ENCODE measurements at places on chromosomes 2 and 18. TPM values are rescaled to one million over a fixed set of nuclear protein-coding genes. Genes with fewer than 3 reads are reported as not detected.
A peak's percentile ranks its signal among the peaks of the same experiment; 100 is the strongest.

Gene NIFK
- 105 TPM for total RNA-seq

Gene MYCN
- total RNA-seq, result not detected

Gene DPP4
- total RNA-seq, result 57.2 TPM

Gene MTA3
- total RNA-seq, result 48.8 TPM

Gene ALKAL2
- 0.22 TPM for total RNA-seq

Gene LBX2
- 4.0 TPM for total RNA-seq

Gene MTCL1
- 3.1 TPM for total RNA-seq

GRCh38 chr2:60873381-60873780 is 8.0 kb upstream of the REL start:
- H3K27ac ChIP-seq, result no peak overlapping the region
- no peaks in the 10 kb centered on the region for H3K27me3 ChIP-seq
- H3K4me3 ChIP-seq, result no peak overlapping the region
- no peaks in the 10 kb centered on the region for H3K36me3 ChIP-seq

- DNase-seq, result peak; percentile 26
- no peak overlapping the region for H3K27ac ChIP-seq
- peaks cover 4% of the 10 kb centered on the region for H3K27me3 ChIP-seq
- no peak overlapping the region for H3K4me3 ChIP-seq
Measured at GRCh38 chr2:119126650-119127049, 31.9 kb downstream of the C1QL2 start.

DNA sequence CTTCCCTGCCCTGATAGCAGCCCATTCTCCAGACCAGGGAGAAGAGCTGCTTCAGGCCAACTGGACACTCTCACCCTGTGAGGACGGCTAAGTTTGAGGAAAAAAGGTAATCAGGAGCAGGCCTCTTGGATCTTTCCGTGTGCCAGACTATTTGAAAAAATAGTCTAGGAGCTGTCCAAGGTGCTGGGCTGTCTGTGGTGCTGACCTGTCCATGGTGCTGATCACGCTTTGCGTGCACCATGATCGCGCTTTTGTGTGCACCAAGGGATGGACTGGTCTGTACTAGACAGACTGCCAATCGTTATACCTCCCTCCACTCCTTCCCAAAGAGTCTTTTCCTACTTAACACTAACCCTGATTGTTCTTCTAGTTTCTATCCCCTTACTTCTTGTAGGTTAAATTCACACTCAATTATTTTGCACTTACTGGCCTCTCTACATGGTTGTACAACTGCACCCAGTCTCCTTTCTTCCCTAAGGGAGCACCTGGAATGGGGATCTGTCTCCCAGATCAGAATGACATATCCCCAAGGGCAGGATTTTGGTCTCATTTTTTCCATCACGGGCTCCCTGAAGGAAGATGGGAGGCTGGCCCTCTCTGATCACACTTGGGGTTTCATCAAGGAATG is 295.4 kb downstream of the CELF4 start:
- H3K4me3 ChIP-seq, result no peak overlapping the region
- H3K27me3 ChIP-seq, result no peaks in the 10 kb centered on the region
- no peaks in the 10 kb centered on the region for H3K4me1 ChIP-seq
- no peaks in the 10 kb centered on the region for H3K36me3 ChIP-seq
- peak; percentile 21 for DNase-seq
- H3K27ac ChIP-seq, result no peak overlapping the region

- H3K4me3 ChIP-seq, result no peak overlapping the region
- no peaks in the 10 kb centered on the region for H3K36me3 ChIP-seq
- H3K27ac ChIP-seq, result no peak overlapping the region
- no peak for DNase-seq
Measured at GRCh38 chr2:203583701-203584100, 48.6 kb upstream of the RAPH1 start.

GRCh38 chr2:237202288-237203030 is 116.8 kb downstream of the COPS8 start:
- no peak for DNase-seq
- no peak overlapping the region for H3K27ac ChIP-seq
- H3K36me3 ChIP-seq, result no peaks in the 10 kb centered on the region
- H3K4me1 ChIP-seq, result peaks cover 12% of the 10 kb centered on the region
- H3K4me3 ChIP-seq, result no peak overlapping the region
- H3K27me3 ChIP-seq, result peaks cover 40% of the 10 kb centered on the region

DNA sequence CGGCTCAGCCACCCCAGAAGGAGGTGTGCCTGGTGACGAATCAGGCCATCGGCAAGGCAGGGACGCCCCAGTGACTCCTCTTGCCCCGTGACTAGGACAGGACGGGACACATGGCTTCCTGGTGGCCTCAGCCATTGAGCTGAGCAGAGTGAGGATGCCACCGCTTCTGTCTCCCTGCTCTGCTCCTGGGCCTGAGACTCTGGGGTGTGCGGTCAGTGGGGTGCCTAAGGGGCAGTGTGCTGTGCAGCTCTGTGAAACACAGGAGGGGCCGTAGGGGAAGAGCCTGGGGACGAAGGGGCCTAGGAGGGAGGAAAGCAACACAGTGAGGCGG is 24.3 kb downstream of the IGFBP5 start:
- no peak overlapping the region for H3K4me3 ChIP-seq
- no peak overlapping the region for H3K27ac ChIP-seq
- H3K27me3 ChIP-seq, result peaks cover 70% of the 10 kb centered on the region

GRCh38 chr18:58515175-58515775 is 113.6 kb downstream of the ALPK2 start:
- H3K36me3 ChIP-seq, result peaks cover 1% of the 10 kb centered on the region
- H3K27ac ChIP-seq, result no peak overlapping the region
- DNase-seq, result no peak

GRCh38 chr2:66340521-66340920 is 94.4 kb upstream of the MEIS1 start:
- H3K4me3 ChIP-seq, result no peak overlapping the region
- no peaks in the 10 kb centered on the region for H3K27me3 ChIP-seq
- DNase-seq, result no peak
- H3K4me1 ChIP-seq, result no peaks in the 10 kb centered on the region
- H3K27ac ChIP-seq, result no peak overlapping the region
- H3K36me3 ChIP-seq, result no peaks in the 10 kb centered on the region

GRCh38 chr2:67388680-67389079 is 8.5 kb upstream of the ETAA1 start:
- no peak for DNase-seq
- H3K4me1 ChIP-seq, result no peaks in the 10 kb centered on the region
- no peaks in the 10 kb centered on the region for H3K36me3 ChIP-seq

GRCh38 chr2:239792405-239793084 is 232.6 kb downstream of the NDUFA10 start:
- no peaks in the 10 kb centered on the region for H3K36me3 ChIP-seq
- no peak overlapping the region for H3K27ac ChIP-seq
- no peaks in the 10 kb centered on the region for H3K4me1 ChIP-seq
- no peak overlapping the region for H3K4me3 ChIP-seq
- H3K27me3 ChIP-seq, result peaks cover 5% of the 10 kb centered on the region
- DNase-seq, result no peak
